ENCODE measurements at places on chromosomes 7 and 10.

DNA sequence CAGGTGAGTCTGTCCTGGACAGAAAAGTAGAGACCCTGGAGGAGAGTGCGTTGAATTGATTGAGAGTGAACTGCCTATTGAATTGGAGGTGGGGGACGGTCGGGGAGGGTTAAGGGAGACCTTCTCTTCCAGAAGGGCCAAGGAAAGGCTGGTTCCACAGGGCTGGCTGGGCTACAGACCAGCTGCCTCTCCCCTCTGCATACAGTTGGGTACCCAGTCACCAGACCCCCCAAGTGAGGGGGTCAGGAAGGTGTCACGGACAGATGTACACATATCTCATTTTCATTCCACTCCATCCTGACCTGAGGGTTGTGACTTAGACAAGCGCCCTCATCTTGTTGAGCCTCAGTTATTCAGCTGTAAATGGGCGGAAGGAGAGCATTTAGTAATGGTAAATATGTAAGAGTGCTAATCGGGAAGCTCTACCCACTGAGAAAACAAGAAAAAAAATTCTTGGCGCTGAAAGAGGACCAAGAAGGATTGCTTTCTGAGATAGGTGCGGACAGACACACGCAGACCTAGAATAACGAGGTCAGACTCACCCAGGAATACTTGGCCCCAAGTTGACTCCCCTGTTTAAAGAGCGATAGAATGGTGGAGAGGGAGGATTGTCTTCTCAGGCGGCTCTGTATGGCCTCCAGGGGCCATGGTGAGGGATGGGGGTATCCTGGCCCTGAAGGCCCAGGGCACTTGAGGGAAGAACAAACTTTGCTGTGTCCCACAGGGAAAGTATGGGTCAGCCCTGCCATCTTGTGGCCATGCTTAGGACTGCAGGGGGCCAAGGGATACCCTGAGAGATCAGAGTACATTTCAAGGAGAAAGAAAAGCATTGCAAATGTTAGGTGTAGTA lies 7.2 kb upstream of the MBL2 start:
- DNase-seq = peak; percentile 69

GRCh38 chr10:12130237-12130872 lies 878 bp downstream of the SEC61A2 start:
- peak; percentile 86 for DNase-seq

DNA sequence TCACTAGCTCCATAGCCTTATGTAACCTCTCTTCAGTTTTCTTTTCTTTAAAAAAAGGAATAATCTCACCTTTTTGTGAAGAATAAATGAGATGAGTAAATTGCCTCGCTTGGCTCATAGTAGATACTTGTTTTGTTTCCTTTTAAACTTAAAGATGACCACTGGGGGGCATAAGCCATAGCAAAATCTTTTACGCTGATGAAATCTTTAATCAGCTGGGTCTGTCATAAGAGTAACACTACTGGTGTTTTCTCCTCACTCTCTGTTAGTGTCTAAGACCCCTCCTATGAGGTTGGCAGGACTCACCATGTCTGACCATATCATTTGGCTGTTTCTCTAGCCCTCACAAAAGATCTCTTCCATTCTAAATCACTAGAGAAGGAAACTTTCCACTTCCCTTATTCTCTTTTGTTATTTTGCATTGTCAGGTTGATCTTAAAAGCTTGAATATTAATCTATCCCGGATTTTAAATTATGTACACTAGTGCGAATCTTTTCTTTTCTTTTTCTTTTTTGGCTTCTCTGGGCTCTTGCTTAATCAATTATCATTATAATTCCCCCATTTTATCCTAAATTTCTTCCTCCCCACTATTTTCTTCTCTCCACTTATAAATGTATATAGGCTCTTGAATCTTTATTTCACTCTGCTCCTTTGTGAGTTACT lies 12.5 kb downstream of the STAG3 start:
- no peak for DNase-seq

GRCh38 chr7:27091105-27091504 lies 4.7 kb downstream of the HOXA1 start:
- DNase-seq = no peak

GRCh38 chr10:74114041-74114448 lies 36.6 kb downstream of the AP3M1 start:
- no peak for DNase-seq

GRCh38 chr7:100515072-100515532 lies 23.9 kb upstream of the AGFG2 start:
- DNase-seq = no peak

DNA sequence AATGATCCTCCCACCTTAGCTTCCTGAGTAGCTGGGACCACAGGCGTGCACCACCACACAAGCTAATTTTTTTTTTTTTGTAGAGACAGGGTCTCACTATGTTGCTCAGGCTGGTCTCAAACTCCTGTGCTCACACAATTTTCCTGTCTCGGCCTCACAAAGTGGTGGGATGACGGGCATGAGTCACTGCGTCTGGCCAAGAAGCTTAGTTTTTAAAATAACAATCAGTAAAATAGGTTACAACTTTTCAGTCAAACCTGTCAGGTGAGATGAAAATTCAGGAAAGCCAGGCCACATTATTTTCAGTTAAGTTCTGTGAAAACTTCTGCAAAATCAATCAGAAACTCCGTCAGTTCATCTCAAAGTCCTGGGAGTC lies 55.4 kb downstream of the FAM241B start:
- no peak for DNase-seq

DNA sequence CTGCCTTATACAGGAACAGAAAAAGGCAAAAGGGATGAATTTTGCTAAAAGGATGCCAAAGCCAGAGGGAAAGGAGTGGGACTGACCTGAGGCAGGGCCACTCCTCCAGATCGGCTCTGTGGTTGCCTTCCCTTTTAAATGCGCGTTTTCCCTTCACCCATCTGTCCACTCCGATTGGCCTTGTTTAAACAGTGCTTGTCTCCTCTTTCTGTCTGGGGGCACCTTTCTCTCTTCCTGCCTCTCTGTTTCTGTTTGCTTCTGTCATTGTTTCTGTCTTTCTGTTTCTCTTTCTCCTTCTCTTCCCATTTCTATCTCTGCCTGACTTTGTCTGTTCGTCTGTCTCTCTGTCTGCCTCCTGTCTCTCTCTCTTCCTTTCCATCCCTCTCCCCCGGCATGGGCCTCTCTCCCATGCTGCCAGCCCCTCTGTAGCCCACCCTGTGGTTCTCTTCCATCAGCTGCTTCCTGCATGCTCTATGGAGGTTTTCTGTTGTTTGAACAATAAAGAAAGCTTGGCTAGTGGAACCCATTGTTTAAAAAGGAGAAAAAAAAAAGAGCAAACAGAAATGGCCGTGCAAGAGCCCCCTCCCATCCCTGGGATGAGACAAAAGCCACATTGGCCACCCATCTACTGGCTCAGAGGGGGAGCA lies 29.5 kb upstream of the HSPB1 start:
- DNase-seq = no peak

DNA sequence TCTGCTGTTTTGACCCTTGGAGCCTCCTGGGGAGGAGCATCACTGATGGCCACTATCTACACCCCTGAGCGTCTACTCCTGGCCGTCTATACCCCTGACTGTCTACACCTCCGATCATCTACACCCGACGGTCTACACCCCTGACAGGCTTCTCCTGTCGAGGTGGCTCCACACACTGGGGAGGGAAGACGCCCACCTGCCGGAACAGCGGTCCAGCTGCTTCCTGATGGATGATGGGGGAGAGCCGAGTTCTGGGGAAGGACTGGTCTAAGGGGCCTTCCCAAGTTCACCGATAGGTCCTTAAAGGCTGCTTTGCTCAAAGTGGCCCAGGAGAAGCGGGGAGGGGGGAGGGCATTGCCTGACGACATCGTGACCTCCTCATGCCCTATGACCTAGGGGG lies 39.4 kb downstream of the GBX1 start:
- DNase-seq = no peak

GRCh38 chr10:35428521-35428920 lies 92.2 kb downstream of the CCNY start:
- DNase-seq = no peak

GRCh38 chr7:142992427-142992826 lies 30.3 kb upstream of the KEL start:
- DNase-seq = no peak
